ENCODE measurements at places on chromosomes 5 and 9.

DNA sequence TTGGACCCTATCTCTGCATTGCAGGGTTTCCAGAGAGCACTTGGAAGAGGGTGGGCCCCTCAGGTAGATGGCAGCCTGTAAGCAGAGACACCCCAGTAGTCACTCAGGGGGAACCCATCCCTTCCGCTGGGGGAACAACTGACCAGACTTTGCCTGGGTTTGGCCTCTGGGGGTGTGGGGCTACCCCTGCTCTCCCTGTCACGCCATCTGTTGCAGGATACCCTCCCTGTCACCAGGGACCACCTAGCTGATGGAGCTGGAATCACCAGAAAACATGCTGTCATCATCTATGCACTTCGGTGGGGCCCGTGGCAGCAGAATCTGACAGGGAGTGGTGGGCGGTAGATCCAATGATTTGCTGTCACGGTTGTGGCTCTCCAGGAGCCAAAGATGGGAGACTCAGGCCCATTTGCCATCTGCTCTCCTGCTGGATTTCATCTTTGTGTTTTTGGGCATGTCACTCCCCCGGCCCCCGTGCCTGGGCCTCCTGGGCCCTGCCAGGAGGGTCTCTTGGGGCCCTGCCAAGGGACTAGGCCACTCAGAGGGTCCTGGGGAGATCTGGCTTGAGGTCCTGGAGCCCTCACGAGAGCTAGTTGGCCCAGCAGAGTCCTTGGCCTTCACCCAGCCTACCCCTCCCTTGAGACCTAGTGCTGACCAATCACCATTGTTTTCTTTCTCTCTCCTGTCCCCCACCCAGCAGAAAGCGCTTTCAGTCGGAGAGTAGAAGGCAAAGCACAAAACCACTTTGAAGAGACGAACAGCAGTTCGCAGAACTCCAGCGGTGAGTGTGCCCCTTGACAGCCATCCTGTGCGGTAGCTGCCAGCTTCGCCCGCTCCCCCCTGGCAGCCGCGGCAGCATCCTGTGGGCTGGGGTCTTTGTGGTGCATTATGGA, 45.9 kb downstream of the AMBP start:
- no peak for DNase-seq

DNA sequence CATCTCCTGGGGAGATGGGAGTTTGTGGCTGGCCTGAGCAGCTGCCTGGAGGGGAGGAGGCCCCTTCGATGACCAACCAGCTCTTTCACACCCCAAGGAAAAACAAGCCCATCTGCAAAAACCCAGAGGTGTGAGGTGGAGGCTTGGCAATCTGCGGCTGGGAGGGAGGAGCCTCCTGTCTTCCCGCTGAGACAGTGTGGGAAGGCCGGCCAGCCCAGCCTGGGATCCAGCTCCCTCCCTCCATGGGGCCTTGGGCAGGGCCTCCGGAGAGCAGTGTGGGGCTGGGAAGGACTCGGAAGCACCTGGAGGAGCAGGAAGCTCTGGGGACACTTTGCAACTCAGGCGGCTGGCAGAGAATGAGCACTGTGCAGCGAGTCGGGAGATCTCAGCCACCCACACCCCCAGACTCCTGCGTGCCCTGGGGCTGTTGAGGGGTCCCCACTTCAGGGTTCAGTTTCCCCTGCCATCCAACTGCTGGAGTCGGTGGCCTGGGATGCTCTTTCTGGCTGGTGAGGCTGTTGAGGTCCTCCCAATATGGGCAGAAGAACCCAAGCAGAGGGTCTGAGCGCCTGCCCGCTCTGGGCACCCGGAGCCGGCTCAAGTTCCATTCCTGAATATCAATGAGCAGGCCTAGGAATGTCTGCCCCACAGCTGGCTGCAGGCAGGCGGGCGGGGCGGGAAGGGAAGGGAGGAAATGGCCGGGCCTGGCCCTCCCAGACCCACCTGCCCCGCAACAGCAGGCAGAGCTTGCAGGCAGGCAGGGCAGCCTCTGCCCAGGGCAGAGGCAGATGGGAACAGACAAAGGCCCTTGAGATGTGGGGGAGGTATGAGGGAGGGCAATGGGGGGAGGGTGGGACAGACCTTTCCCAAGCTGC, 101.1 kb downstream of the FGF18 start:
- DNase-seq: no peak

DNA sequence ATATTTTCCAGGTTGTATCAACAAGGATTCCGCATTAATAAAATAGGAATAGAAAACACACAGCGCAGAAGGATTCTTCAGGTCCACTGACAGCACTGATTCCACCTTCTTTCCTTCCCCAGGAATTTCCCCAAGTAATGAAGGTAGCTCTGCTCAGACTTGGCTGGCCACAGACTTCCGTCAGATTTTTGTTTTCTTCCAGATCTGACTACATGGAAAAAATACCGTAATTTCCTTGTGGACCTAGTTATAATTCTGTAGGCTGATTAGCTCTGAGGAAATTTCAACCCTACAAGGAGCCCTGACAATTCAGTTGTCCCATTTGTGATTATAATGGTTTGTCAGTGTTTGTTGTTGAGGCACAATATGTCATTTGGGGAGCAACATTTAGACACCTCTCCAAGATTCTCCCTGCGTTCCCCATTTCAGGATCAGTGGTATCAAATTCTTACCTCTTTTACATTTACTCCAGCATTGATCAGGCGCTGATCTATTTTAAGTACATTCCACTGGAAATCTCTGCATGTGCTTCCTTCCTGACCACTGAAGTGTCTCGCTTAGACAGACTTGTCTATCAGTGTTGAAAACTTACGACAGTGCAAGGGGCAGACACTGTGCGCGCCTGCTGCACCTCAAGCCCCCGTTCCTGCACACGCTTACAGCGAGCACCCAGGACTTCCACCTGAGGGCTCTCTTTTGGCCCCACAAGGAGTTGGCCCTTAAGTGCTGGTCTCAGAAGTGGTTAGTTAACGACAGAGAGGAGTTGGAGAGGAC, 94.8 kb downstream of the LHFPL2 start:
- no peak for DNase-seq

GRCh38 chr5:80054682-80055081, 19.5 kb downstream of the THBS4 start:
- DNase-seq: no peak

GRCh38 chr5:150329038-150329437, 26.3 kb upstream of the ARSI start:
- DNase-seq: no peak

GRCh38 chr9:120640380-120640779, 60.4 kb upstream of the CDK5RAP2 start:
- no peak for DNase-seq

DNA sequence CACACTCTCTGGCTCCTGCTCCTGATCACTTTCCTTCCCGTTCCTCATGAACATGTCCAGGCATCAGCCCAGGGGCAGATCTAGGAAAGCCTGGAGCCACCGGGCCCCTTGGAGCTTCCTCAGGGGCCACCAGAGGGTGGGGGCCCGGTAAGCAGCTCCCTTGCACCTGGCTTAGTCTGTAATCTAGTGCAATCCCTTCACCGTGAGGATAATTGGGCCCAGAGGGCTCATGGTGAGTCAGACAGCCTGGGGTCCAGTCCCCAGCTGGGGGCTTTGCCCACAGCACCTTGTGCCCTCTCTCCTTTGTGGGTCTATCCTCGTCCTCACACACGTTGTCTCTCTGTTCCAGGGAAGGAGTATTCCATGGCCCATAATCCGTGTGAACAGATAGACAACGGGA, 10.4 kb upstream of the ALDH1B1 start:
- DNase-seq: no peak

DNA sequence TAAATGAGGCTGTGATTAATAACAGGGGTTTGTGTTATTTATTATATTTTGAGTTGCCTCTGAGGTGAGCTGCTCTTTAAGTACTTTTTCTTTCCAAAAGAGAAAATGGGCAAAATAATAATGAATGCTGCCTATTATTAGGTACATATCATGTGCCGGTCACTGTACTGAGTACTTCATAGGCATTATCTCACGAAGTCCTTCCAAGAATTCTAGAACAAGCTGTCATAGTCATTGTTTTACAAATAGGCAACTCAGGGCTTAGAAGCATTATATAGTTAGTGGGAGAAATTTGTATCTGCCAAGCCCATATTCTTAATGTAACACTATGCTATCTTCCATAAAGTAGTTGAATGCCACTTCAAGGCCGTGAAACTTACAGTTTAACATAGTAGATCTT, 628.7 kb downstream of the CCDC171 start:
- DNase-seq: no peak

DNA sequence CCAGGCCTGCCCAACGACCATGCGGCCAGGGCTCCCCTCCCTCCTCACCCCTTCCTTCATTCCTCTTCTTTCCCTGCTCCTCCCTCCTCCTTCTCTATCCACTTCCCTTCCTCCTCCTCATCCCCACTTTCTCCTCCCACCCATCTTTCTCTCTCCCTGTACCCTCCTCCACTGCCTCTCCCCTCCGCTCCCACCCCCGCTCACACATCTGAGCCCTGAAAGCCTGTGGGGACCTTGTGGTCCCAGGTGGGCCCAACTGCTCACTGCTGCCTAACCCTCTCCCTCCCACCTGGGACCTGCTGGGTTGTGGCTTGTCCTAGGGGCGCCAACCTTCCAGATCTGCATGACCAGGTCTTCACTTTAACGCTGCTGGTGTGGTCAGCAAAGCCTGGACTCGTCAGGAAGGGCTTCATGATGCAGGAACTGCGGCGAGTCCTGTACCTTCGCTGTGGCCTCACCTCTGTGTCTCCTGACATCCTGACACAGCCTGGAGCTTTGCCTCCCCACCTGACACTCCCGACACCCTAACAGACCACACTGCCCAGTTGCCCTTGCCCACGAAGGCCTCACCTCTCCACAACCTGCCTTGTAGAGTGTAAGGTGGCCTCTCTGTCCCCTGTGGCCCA, 34.6 kb downstream of the C5orf15 start:
- no peak for DNase-seq

Measured in hypothalamus (tissue), 51 donors.